ENCODE measurements at places on chromosomes 12 and 14. TPM values are rescaled to one million over a fixed set of nuclear protein-coding genes. Genes with fewer than 3 reads are reported as not detected.

Gene ABCC9
- total RNA-seq: 0.64 TPM

Gene KRT72
- total RNA-seq: not detected

Gene SERPINA10
- total RNA-seq: not detected

Gene GALNT9
- not detected for total RNA-seq

Gene NANOG
- not detected for total RNA-seq

Gene NID2
- total RNA-seq: 3.1 TPM

Gene NUAK1
- total RNA-seq: 12.8 TPM

Gene PZP
- total RNA-seq: not detected

Gene JPH4
- total RNA-seq: not detected
